ENCODE measurements at places on chromosomes 11 and 22. TPM values are rescaled to one million over a fixed set of nuclear protein-coding genes. Genes with fewer than 3 reads are reported as not detected.

GRCh38 chr11:70203751-70204465, 812 bp downstream of the FADD start:
- peak; percentile 91 for DNase-seq
- H3K36me3 ChIP-seq, result peaks cover 41% of the 10 kb centered on the region

DNA sequence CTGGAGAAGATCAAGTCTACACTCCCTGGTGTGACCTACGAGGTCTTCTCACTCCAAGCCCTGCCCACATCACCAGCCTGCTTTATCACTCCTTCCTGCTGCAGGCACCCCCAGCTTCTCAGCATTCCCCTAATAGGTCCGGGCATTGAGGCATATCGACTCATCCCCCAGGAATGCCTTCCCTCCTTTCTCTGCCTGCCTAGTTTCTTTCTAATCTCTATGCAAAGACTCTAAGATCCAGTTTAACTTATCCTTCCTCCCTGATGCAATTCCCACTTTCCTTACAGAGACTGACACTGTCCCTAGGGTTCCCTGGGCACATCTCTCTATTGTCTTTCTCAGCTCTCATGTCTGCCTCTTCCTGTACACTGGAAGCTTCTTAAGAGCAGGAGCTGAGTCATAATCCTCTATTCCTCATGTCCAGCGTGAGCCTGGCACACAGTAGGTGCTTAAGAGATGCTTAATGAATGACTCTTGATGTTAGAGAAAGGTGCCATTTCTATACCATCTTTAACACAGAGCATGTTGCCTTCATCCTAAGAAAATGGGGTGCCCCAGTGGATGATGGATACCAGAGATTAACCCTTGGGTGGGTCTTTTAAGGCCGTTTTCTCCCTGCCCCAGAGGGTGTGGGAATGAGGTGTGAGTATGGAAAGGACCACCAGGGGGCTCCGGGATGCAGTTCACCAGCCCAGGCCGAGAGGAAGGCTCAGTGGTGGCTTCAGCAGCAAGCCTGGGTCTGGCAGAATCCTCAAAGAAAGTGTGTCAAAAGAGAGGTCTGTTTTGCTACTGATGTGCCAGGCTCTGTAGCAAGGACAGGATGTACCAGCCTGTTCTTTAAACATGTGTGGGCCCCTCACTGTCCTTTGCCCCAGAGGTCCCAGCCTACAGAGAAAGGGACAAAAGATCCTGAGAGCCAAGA, 34.7 kb downstream of the PARVA start:
- no peaks in the 10 kb centered on the region for H3K36me3 ChIP-seq
- H3K4me1 ChIP-seq, result no peaks in the 10 kb centered on the region
- H3K27ac ChIP-seq, result no peak overlapping the region
- H3K4me3 ChIP-seq, result no peak overlapping the region
- H3K27me3 ChIP-seq, result peaks cover 25% of the 10 kb centered on the region
- no peak for DNase-seq

- no peaks in the 10 kb centered on the region for H3K27me3 ChIP-seq
- no peaks in the 10 kb centered on the region for H3K36me3 ChIP-seq
- no peaks in the 10 kb centered on the region for H3K4me1 ChIP-seq
- no peak overlapping the region for H3K4me3 ChIP-seq
- H3K27ac ChIP-seq, result no peak overlapping the region
Observed at GRCh38 chr11:42034826-42035225, 575.4 kb upstream of the LRRC4C start.

TRIM29 gene
- total RNA-seq, result not detected

Data from activated CD8-positive, alpha-beta memory T cell treated with anti-CD3 and anti-CD28 coated beads, Interleukin-2, amount 10 ng/mL, durations not matched to agents 7 days and 5 days (primary cell).